ENCODE measurements at places on chromosomes 1 and 21.

DNA sequence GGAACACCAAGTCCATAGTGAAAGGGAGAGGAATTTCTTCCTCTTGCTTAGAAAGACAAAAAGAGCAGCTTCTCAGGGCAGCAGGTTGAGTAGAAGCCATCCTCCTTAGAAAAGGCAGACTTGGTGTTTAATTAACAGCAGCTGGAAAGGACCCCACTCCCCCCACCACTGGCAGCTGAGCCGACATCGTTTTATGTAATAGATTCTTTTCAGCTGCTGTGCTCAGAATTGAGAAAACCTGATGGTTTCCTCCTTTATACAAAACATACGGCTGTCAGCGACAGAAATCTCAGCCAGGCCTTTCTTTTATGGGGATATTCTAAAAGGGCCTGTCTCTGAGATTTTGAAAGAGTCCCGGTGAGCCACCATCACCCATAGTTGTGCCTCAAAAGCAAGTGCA, 49.9 kb downstream of the MAN1C1 start:
- DNase-seq = peak; percentile 5

- DNase-seq = no peak
Observed at GRCh38 chr1:25028907-25029599, 99.0 kb upstream of the RUNX3 start.

- no peak for DNase-seq
Observed at GRCh38 chr1:206560007-206560716, 52.1 kb downstream of the EIF2D start.

GRCh38 chr1:57991289-57991688, 555.2 kb downstream of the OMA1 start:
- no peak for DNase-seq

DNA sequence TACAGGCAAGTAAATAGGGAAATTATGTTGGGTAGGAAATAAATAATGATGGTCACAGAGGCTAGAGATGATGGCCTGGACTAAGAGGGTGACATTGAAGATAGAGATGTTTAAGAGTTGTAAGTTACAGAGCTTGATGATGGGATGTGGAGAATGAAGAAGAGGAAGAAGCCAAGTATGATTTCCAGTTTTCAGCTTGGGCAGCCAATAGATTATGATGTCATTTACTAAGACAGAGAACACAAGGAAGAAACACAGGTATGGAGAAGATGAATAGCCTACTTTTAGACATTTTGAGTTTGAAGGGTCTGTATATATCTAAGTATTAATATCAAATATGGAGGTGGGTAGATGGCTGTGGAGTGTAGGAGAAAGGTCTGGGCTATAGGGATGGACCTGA, 56.0 kb upstream of the PRELP start:
- no peak for DNase-seq

DNA sequence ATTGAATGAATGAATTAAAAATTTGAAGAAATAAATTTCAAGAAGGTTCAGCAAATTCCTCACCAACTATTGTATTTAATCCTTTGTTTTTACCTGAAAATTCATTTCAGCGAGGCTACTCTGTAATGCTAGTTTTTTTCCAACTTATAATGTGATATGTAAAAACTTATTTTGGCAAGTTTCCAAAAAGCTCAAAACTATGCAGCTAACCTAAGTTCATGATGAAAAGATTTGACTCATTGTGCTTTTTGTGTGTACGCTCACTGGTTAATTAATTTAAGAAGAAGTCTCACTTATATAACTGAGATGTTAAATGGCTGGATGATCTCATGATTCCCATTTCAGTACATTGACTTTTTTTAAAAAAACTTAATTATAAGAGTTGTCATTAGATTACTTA, 196.0 kb upstream of the SAMSN1 start:
- DNase-seq = no peak

DNA sequence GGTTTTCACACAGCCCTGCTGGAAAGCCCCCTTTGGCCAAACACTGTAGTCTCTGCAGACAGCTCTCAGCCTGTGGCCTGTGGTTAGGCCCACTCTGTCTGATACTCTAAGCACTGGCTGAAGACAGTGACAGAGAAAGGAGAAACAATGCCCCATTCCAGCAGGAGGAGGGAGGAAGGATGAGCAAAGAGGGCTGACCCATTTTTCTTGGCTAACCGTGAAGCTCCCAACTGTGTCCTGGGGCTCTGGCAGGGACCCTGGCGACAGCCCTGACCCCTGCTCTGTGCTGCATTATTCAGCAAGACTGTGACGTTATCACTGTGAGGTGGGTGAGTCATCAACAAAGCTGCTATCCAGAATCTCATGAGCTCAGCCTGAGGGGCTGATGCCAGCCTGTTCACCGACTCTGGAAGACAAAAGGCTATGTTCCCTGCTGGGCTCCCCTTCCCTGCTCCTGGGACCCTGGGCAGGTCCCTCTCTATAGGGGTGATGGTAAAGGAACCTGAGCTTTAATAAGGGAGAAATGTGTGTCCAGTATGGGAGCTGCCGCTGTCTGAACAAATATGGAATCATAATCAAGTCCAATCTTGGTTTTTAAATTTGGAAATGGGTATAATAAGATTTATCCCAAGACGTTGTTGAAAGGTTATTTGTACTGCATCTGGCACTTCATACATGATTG, 107.0 kb downstream of the RHOU start:
- no peak for DNase-seq

Data from skin of body (tissue), 3 donors.